SIG-M5 (cell line): ENCODE measurements at places on chromosomes 4 and X.

GRCh38 chrX:95718746-95719145 lies 965.9 kb upstream of the DIAPH2 start:
- DNase-seq, result no peak

- no peak for DNase-seq
Observed at GRCh38 chr4:150289881-150290280, 211.6 kb downstream of the DCLK2 start.

- DNase-seq, result no peak
Observed at GRCh38 chr4:92368653-92369052, 64.9 kb downstream of the GRID2 start.

GRCh38 chr4:168811786-168812651 lies 198.0 kb downstream of the CBR4 start:
- no peak for DNase-seq

GRCh38 chrX:97846718-97847237 lies 963.1 kb downstream of the RPA4 start:
- DNase-seq, result no peak

DNA sequence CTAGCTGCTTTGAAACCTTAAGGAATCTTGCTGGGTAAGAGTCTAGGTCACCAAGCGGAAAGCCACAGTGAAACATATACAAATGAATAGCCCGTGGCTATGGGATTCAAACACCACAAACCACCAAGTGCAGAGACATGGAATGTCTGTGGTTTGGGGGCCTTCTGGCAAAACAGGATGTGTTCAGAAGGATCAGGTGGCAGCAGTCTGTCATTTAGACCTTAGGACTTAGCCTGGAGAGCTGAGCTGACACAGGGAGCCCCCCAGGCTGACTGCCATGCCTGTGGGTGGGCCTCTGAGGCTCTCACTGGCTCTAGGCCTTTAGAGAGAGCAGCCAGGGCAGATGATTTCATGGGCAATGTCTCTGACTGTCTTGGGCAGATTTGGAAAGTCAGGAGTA lies 225.6 kb downstream of the FBXW7 start:
- no peak for DNase-seq

DNA sequence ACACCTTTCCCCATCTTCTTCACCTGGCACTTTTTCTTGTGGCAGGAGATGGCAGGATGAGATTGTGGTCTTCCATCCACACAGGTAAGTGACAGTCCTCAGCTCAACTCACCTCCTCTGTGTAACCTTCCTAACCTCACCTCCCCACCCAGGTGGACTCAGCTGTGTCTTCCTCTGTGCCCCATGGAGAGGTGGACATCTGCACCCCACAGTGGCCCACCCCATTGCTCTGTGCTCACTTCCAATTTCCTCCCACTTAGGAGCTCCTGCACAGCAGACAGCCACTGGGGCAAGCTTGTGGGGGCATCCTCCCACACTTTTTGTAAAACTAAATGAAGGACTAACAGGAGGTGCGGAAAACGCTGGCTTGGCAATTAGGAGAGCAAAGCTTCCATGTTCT lies 61.6 kb downstream of the MSX1 start:
- no peak for DNase-seq

GRCh38 chrX:119147486-119147885 lies 19.9 kb upstream of the KIAA1210 start:
- no peak for DNase-seq

DNA sequence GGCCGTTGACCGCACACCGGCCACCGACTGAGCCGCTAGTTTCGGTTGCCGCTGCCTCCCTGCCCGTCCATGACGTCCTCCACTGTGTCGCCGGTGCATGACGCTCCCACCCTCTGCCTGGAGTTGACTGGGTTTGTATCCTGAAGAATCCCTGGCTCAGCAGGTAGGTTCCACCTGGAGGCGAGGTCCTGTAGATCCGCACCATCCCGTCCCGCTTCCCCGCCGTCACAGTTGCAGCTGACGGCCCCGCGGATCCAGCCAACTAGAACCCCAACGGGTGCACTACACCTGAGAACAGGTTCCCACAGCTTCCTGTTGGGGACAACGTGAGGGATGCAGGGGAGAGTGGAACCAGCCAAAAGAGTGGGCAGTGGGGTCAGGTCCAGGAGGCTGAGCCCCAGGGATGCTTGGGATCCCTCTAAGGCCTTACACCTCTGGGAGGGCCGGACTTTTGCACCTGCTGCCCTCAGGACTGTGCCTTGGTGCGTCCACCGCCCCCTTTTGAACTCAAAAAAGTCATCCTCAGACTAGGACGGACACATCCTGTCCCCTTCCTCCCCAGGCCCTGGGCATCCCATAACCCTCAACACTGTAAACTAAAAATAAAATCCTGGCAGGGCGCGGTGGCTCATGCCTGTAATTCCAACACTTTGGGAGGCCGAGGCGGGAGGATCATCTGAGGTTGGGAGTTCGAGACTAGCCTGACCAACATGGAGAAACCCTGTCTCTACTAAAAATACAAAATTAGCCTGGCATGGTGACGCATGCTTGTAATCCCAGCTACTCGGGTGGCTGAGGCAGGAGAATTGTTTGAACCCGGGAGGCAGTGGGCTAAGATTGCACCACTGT lies 1.1 kb upstream of the SLBP start:
- DNase-seq, result no peak

GRCh38 chr4:171376724-171377123 lies 436.5 kb upstream of the GALNTL6 start:
- DNase-seq, result no peak

DNA sequence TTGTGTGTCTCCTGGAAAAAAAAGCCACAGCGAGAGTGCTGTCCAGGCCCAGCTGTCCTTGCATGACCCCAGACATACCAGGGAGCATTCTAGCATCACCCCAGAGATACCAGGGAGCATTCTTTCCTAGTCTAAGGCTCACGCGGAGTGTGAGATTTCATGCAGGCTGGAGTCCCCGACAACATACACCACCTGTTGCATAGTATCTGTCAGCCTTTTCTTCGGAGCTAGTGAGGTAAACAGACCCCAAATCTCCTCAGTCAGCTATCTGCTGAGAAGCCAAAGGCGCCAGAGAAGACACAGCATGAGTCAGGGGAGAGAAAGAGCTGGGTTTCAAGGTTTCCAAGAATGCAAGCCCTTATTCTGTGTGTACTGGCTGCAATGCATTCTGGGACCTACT lies 23.1 kb upstream of the ZXDA start:
- DNase-seq, result no peak

DNA sequence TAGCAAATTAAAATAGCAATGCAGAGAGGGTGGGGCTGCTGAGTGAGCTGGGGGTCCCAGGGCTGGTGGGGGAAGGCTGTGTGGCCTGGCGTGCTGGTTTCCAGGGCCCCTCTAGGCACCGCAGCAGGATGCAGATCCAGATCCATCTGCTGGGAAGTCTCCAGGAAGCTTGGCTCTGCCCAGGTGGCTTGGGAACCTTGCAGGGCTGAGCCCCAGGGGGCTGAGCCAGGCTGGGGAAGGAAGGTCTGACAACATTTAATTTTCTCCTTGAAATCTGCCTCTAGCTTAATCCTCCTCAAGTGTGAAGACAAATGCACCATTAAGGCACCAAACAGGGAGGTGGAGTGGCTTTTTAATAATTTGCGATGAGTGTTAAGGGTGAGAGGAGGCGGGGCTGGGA lies 31.7 kb downstream of the SORCS2 start:
- no peak for DNase-seq

DNA sequence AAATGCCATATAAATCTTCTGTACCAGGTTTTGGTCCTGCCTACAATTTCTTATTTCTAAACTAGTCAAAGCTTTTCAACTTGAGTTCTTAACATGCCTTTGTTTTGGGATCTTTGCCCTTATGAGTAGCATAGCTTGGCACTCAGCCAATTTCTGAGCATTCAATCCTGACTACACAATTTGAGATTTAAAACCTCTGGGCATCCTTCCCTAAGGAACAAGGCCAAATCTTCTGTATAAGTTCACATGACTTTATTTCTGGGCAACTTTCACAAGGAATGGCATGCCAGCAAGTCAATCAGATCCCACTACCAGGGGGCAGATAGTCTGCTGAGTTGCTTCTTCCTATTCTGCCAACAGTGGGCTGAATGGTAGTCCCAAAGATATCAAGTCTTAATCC lies 254.2 kb downstream of the ADAMTS3 start:
- DNase-seq, result no peak

GRCh38 chrX:97637289-97637688 lies 753.6 kb downstream of the RPA4 start:
- DNase-seq, result no peak

- DNase-seq, result no peak
Observed at GRCh38 chr4:112637552-112637866, 566 bp downstream of the LARP7 start.

- no peak for DNase-seq
Observed at GRCh38 chr4:173236301-173236700, 67.7 kb downstream of the GALNT7 start.

- no peak for DNase-seq
Observed at GRCh38 chrX:19886883-19887531, 393 bp downstream of the SH3KBP1 start.

DNA sequence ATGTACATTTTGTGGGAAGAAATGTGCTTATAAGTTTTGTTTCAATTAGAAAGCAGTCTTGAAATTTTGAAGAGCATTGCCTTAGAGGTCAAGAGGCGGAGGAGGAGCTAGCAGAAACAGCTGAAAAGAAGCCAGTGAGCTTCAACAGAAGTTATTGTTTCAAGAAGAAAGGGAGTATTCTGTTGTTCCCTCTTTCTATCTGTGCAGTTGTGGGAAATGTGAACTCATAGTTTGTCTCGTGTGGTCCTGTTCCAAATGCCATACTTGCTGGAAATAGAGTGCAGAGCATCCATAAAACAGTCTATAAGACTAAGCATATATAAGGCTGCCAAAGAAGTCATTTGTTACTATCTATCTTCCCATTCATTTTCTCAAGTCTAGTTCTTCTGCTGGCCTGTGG lies 1015.7 kb downstream of the DMD start:
- no peak for DNase-seq
